ENCODE measurements at places on chromosomes 4 and X. TPM values are rescaled to one million over a fixed set of nuclear protein-coding genes. Genes with fewer than 3 reads are reported as not detected.

- DNase-seq: no peak
Measured at GRCh38 chrX:19746919-19747651, 140.3 kb downstream of the SH3KBP1 start.

GRCh38 chr4:161160718-161161117 is 1003.1 kb downstream of the FSTL5 start:
- no peak for DNase-seq

DNA sequence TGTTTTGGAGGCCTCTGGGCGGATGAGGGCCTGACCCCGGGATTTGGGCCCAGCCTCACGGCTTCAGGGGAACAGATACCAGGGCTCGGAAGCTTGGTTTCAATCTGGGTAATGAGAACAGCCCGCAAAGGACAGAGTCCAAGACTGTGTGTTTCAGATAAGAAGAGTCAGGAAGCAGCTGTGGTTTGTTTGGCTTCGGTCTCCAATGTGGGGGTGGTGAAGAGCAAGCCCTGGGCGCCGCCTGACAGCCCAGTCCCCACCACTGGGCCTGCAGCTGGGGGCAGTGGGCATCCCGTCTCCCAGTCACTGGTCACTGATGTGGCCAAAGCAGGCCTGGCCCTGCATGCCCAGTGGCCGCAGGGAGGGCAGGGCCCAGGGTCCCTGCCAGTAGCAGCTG is 9.1 kb downstream of the WFS1 start:
- peak; percentile 86 for DNase-seq

The ZCCHC13 gene
- not detected for total RNA-seq

- DNase-seq: no peak
Measured at GRCh38 chr4:32032136-32032672, 1312.0 kb downstream of the PCDH7 start.

GRCh38 chr4:30395902-30396301 is 324.3 kb upstream of the PCDH7 start:
- no peak for DNase-seq

The IL13RA1 gene
- 24.5 TPM for total RNA-seq

GRCh38 chrX:123570011-123570590 is 162.8 kb downstream of the THOC2 start:
- DNase-seq: no peak

- DNase-seq: no peak
Measured at GRCh38 chr4:143558286-143558685, 44.8 kb downstream of the SMARCA5 start.

- DNase-seq: no peak
Measured at GRCh38 chrX:37684426-37684825, 1.2 kb upstream of the XK start.

The MAGIX gene
- 15.9 TPM for total RNA-seq

GRCh38 chr4:7195141-7195515 is 2.8 kb downstream of the SORCS2 start:
- DNase-seq: no peak

The CT45A1 gene
- total RNA-seq: not detected

The ATP1B4 gene
- 0.37 TPM for total RNA-seq

DNA sequence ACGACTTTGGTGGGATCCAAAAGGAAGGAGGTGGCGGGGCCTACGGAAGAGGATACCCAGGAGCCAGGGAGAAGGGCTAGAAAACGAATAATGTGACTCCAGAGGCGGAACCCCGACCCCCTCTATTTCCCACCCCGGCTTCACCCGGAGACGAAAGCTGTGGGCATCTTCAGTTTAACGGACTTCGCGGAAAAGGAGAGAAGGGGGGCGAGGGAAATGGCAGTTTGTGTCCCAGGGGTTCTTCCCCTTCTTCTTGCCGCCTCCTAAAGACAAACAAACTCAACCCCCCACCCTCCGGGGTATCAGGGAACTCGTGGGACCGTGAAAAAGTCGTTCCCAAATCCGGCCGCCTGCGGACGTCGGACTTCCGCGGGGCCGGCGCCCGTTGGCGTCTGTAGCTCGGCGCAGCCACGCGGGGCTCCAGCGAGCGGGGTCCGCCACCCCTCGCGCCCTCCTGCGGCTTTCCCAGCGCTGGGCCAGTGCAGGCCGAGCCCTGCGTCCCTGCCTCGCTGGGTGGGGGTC is 3.6 kb upstream of the LEF1 start:
- DNase-seq: peak; percentile 60

DNA sequence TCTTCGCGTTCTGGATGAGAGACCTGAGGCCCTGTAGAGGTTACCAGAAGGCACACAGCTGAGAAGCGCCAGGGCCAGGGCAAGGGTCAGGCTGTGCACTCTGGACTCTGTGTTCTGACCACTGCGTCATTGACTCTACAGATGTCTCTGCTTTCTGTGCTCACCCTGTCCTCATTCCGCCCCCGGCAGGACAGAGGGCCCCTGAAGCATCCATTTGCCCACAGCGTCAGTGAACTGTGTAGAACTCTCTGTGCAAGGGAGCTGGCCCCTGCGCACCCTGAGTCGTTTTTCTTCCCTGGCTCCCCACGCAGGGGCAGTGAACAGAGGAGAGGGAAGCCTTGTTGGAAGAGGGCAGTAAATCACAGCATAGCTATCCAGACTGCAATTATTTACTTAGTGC is 6.1 kb upstream of the WAS start:
- no peak for DNase-seq

DNA sequence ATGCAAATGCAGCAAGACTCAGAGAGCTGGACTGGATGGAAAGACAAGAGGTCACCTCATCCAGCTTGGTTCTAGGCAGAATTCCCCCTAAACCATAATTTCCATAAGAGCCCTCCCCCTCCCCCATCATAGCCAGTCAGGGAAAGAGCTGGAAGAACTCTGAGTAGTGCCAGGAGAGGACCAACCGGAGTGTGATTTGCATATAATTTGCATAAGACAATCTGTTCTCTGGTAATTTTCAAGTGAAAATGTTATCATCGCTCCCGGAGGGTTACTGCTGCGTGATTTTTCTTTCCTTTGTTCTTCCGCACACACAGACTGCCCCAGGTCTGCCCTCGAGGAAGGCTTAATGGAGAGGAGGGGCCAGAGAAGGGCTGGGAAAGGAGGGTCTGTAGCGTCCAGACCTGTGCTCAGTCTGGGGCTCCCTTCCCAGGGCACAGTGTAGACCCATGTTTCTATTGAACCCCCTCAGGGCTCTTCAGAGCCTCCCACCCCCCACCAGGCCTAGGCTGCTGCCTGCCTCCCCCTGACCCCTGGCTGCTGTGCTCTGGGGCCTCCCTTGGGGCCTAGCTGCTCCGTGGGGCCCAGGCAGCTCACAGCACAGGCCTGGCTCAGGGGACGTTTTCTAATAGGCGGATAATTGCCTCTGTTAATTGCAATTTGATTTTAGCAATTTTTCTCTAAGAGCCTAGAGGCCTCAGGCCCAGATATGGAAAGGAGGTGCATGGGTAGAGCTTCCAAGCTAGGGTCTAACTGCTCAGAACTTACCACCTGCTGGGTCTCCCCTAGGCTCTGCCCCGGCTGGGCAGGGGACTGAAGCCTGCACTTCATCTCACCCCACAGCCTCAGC is 90.4 kb upstream of the PJA1 start:
- no peak for DNase-seq

- DNase-seq: no peak
Measured at GRCh38 chr4:40334591-40335524, at the start of gene CHRNA9. Gene CHRNA9 (plus strand): TSS chr4:40335333. CDS start chr4:40335468, 135 bp downstream.

GRCh38 chr4:55372259-55372658 is 23.5 kb upstream of the TMEM165 start:
- no peak for DNase-seq

DNA sequence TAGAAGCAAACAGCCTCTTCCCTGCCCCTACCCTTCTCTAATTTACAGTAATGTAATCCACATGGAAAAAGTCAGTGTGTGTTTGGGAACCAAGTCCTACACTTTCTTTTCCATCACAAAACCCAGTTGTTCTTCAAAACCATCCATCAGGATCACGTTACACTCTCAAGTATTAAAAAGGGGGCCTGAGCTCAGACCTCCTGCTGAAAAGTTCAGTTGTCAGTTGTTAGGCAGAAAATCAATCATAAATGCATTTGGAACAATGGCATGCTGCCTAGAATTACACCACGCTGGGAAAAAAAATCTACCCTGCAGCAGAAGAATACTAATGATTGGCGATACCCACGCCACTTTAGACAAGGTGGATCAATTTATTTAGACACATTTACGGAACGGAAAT is 236.5 kb downstream of the PARM1 start:
- DNase-seq: no peak

DNA sequence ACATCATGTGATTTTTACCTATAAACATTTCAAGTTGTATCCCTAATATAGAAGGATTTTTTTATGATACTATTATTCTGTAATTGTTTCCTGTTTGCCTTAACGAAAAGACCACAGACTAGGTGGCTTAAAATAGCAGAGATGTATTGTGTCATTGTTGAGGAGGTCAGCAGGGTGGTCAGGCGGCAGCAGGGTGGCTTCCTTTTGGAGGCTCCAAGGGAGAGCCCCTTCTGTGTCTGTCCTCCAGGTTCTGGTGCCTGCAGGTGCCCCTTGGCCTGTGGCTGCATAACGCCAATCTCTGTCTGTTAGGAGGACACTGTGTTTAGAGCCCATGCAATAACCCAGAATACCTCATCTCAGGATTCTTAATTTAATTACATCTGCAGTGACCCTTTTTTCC is 118.1 kb downstream of the TBL1X start:
- no peak for DNase-seq

The UGT2A1 gene
- not detected for total RNA-seq

DNA sequence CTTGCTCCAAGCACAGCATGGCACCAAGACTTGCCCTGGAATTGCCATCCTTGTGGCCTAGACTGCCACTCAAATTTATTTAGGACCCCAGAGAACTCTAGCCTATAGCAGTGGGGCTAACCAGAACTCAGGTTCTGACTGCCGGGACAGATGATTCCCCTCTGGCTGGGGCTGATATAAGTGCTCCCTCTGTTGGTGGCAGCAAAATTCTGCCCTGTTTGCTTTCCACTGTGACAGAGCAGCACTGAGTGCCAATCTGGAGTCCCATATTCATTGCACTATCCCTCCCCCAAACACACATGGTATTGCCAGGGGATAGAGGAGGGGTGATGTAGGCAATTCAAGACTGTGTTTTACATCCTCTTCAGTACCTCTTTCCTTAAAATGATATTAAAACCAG is 1081.9 kb downstream of the FAT4 start:
- DNase-seq: no peak

All from right cardiac atrium (tissue), 5 donors.